ENCODE measurements at places on chromosomes 7 and 10. TPM values are rescaled to one million over a fixed set of nuclear protein-coding genes. Genes with fewer than 3 reads are reported as not detected.

VGF gene
- total RNA-seq = 4.4 TPM

- H3K27me3 ChIP-seq = no peaks in the 10 kb centered on the region
- H3K4me1 ChIP-seq = no peaks in the 10 kb centered on the region
- H3K36me3 ChIP-seq = no peaks in the 10 kb centered on the region
- no peak for DNase-seq
- H3K4me3 ChIP-seq = no peak overlapping the region
Observed at GRCh38 chr10:59064080-59064692, 112.3 kb upstream of the PHYHIPL start.

- no peak for DNase-seq
- H3K27ac ChIP-seq = no peak overlapping the region
- H3K27me3 ChIP-seq = peaks cover 8% of the 10 kb centered on the region
Observed at GRCh38 chr10:133150656-133151055, 9.4 kb upstream of the KNDC1 start.

KIF5B gene
- total RNA-seq = 89.9 TPM

DNA sequence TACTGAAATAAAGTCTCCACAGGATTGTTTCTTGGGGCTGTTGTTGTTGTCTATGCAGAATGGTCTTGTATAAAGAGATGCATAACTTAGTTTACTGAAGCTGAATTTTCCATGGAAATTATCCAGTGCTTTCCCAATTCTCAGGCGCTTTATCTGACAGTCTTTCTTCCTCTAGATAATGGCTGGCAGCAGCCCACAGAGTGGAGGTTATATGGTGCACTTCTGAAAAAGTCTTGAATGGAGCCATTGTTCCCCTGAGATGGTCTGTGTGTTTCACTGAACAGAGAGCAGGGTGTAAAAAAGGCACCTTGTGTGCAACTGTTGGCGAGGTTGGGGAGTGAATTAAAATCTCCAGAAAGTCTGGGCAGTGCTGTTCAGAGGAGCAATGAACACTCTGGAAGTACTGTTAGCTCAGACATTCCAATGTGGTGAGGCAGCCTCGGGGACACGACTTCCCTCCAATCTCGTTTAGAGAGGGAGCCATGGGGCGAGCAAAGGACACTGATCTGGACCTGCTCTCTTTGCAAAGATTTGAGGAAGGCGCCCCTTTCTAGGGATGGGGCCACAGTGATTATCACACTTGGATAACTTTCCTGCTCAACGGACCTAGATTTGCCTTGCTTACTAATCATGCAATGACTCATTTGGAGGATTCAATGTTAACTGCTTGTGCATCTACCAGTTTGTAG lies 2.0 kb upstream of the PLCE1 start:
- DNase-seq = no peak
- peak overlapping the region; percentile 32 for H3K4me3 ChIP-seq
- no peaks in the 10 kb centered on the region for H3K27me3 ChIP-seq
- H3K4me1 ChIP-seq = peaks cover 52% of the 10 kb centered on the region
- peak overlapping the region; percentile 97 for H3K27ac ChIP-seq
- H3K36me3 ChIP-seq = no peaks in the 10 kb centered on the region

DNA sequence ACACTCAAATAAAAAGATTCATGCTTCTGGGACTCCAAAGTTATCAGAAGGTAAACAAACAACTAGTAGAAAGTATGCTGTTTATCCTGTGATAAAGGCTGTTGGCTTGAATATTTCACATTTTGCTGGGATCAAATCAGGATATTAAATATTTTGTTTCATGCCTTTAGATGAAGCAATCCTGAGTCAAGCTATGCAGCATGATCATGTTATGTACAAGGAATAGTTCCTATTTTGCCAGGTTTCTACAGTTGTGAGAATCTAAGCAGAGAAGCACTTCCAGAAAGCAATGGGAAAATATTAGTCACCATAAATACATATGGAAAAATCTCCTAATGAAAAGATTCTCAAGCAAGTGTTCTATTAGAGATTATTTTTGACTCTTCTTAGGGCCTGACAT lies 262.8 kb upstream of the PCDH15 start:
- H3K36me3 ChIP-seq = no peaks in the 10 kb centered on the region
- no peaks in the 10 kb centered on the region for H3K27me3 ChIP-seq
- peak; percentile 25 for DNase-seq
- no peak overlapping the region for H3K4me3 ChIP-seq
- no peaks in the 10 kb centered on the region for H3K4me1 ChIP-seq

All from Panc1 (cell line).